Psoas muscle (tissue), 8 donors: ENCODE measurements at places on chromosomes 3 and 15. TPM values are rescaled to one million over a fixed set of nuclear protein-coding genes. Genes with fewer than 3 reads are reported as not detected.
A peak's percentile ranks its signal among the peaks of the same experiment; 100 is the strongest.

DNA sequence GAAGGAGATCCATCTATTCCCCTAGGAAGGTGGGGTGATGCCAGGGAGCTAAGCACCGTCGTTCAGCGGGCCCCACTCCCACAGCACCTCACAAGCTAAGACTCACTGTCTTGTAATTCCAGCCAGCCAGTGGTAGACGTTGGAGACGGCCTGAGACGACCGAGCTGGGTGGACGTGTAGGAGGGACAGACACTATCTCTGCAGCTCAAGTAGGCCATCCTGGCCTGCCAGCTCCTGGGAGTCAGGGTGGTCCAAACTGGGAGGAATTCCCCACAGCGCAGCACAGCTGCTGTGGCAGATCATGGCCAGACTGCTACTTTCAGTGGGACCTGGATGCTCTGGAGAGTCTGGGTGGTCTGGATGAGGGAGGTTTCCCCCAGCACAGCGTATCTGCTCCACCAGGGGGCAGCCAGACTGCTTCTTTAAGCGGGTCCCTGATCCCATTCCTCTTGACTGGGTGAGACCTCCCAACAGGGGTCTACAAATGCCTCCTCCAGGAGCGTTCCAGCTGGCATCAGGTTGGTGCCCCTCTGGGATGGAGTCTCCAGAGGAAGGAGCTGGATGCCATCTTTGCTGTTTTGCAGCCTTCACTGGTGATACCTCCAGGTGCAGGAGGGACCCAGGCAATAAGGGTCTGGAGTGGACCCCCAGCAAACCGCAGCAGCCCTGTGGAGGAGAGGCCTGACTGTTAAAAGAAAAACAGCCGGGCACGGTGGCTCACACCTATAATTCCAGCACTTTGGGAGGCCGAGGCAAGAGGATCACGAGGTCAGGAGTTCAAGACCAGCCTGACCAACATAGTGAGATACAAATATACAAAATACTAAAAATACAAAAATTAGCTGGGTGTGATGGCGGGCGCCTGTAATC is 27.6 kb downstream of the GNB5 start:
- no peak overlapping the region for H3K4me3 ChIP-seq
- no peak for DNase-seq
- no peaks in the 10 kb centered on the region for H3K27me3 ChIP-seq
- H3K4me1 ChIP-seq, result no peaks in the 10 kb centered on the region
- no peaks in the 10 kb centered on the region for H3K36me3 ChIP-seq
- no peak overlapping the region for H3K27ac ChIP-seq

DNA sequence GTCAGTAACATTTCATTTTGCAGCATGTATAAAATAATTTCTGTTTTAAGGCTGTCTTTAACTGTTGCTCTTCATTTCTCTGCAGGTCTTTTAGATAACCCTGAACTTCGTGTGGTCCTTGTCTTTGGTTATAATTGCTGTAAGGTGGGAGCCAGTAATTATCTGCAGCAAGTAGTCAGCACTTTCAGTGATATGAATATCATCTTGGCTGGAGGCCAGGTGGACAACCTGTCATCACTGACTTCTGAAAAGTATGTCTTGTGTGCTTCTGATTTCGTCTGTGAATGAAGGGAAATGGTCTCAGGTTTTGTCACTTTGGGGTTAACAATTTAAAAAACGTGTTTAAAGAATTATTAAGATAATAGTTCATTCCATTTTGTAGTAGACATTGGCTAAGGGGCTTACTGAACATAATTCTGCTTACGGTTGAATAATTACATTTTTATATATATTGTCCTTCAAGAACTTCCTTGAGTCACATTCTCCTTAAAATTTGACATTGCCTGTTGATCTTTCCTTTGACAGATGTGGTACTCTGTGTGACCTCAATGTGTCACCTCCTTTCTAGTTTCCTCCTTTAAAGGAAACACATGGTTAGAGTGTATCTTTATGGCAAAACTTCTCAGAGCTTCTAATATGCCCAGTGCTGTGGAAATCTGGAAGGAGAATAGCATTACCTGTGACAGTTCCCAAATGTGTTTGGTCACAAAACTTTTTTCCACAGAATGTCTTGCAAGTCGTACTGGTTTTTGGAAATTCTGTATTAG is 26.3 kb downstream of the FBXO22 start:
- peaks cover 14% of the 10 kb centered on the region for H3K4me1 ChIP-seq
- H3K27me3 ChIP-seq, result no peaks in the 10 kb centered on the region
- H3K36me3 ChIP-seq, result no peaks in the 10 kb centered on the region

- DNase-seq, result no peak
- no peaks in the 10 kb centered on the region for H3K27me3 ChIP-seq
- no peak overlapping the region for H3K4me3 ChIP-seq
- no peaks in the 10 kb centered on the region for H3K4me1 ChIP-seq
Observed at GRCh38 chr15:25508369-25509002, 69.7 kb upstream of the UBE3A start.

- H3K4me3 ChIP-seq, result no peak overlapping the region
- no peaks in the 10 kb centered on the region for H3K27me3 ChIP-seq
- no peak for DNase-seq
- H3K4me1 ChIP-seq, result peaks cover 88% of the 10 kb centered on the region
- H3K36me3 ChIP-seq, result peaks cover 17% of the 10 kb centered on the region
Observed at GRCh38 chr15:64695561-64695992, 79.8 kb downstream of the RBPMS2 start.

- DNase-seq, result peak; percentile 48
- H3K4me1 ChIP-seq, result peaks cover 44% of the 10 kb centered on the region
- H3K36me3 ChIP-seq, result peaks cover 4% of the 10 kb centered on the region
- no peaks in the 10 kb centered on the region for H3K27me3 ChIP-seq
- H3K27ac ChIP-seq, result no peak overlapping the region
Observed at GRCh38 chr3:126456211-126456610, 19.5 kb downstream of the ZXDC start.

DNA sequence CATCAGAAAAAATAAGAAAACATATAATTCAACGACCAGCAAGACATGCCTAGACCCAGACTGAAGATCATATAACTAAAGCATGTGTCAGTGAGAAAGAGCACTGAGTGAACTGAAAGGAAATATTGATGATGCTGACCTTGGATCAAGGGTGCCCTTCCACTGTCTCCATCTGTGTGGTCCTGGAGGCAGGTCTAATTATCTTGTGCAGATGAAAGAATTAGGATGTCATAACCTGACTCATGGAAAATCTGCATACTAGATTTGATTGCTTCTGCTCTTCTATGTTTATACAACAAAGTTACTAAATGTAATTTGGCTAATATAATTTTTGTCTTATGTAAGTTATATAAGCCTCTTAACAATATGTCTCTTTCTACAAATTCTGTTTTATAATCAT is 264.6 kb upstream of the TGFBR2 start:
- H3K27me3 ChIP-seq, result no peaks in the 10 kb centered on the region
- H3K36me3 ChIP-seq, result no peaks in the 10 kb centered on the region
- DNase-seq, result no peak
- no peak overlapping the region for H3K27ac ChIP-seq

- no peaks in the 10 kb centered on the region for H3K27me3 ChIP-seq
- no peak overlapping the region for H3K4me3 ChIP-seq
- no peaks in the 10 kb centered on the region for H3K4me1 ChIP-seq
- no peaks in the 10 kb centered on the region for H3K36me3 ChIP-seq
Observed at GRCh38 chr3:192935441-192935840, 17.8 kb upstream of the MB21D2 start.

DNA sequence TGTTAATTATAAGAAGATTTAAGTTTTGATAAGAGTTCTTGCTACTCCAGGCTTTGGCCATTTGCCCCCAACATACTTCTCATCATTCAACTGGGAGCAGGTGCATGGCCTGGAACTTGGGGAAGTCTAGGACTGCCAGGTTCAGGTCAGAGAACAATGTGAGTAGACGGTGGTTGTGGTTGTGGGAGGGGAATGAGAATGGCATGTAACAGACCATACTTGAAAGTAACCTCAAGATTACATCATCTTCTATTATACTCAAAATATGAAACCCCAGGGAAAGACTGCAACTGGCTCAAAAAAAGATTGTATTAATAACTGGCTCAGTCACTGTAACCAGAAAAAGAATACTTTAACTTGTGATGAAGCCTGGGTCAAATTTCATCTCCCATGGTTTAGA is 364.9 kb upstream of the DPPA4 start:
- H3K36me3 ChIP-seq, result no peaks in the 10 kb centered on the region
- no peaks in the 10 kb centered on the region for H3K27me3 ChIP-seq
- no peak overlapping the region for H3K27ac ChIP-seq
- no peak for DNase-seq
- H3K4me1 ChIP-seq, result no peaks in the 10 kb centered on the region

- H3K4me1 ChIP-seq, result no peaks in the 10 kb centered on the region
- H3K27me3 ChIP-seq, result no peaks in the 10 kb centered on the region
- H3K36me3 ChIP-seq, result peaks cover 89% of the 10 kb centered on the region
- DNase-seq, result no peak
Observed at GRCh38 chr3:47413751-47414150, 32.9 kb downstream of the PTPN23 start.

- H3K4me1 ChIP-seq, result no peaks in the 10 kb centered on the region
- H3K27me3 ChIP-seq, result no peaks in the 10 kb centered on the region
- H3K4me3 ChIP-seq, result no peak overlapping the region
- no peaks in the 10 kb centered on the region for H3K36me3 ChIP-seq
- no peak for DNase-seq
Observed at GRCh38 chr3:30604093-30604492, 2.3 kb upstream of the TGFBR2 start.

- H3K4me3 ChIP-seq, result no peak overlapping the region
- no peak for DNase-seq
- H3K36me3 ChIP-seq, result no peaks in the 10 kb centered on the region
- H3K27ac ChIP-seq, result no peak overlapping the region
Observed at GRCh38 chr15:88788816-88789215, 14.4 kb upstream of the ACAN start.

DNA sequence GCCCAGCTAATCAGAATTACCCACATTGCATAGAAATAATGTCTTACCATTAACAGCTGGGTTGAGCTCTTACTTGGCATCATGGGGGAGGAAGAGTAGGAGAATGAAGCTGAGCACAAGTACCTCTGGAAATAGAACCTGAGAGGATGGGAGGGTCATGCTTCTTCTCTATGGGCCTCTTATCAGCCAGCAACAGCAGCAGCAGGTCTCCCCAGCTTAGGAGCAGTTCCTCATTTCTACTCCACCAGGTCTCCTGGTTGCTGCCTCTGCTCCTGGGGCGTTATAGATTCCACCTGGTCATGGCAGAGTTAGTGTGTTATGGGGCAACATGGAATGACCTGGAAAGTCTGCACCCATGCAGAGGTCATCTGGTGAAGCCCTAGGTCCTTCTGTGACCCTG is 3.4 kb downstream of the FSD2 start:
- DNase-seq, result no peak
- H3K27me3 ChIP-seq, result no peaks in the 10 kb centered on the region
- peak overlapping the region; percentile 100 for H3K27ac ChIP-seq
- H3K36me3 ChIP-seq, result peaks cover 12% of the 10 kb centered on the region

GRCh38 chr15:92189166-92189565 is 204.5 kb upstream of the ST8SIA2 start:
- no peak overlapping the region for H3K27ac ChIP-seq
- no peaks in the 10 kb centered on the region for H3K36me3 ChIP-seq
- H3K27me3 ChIP-seq, result no peaks in the 10 kb centered on the region
- H3K4me1 ChIP-seq, result no peaks in the 10 kb centered on the region
- no peak for DNase-seq
- H3K4me3 ChIP-seq, result no peak overlapping the region

DNA sequence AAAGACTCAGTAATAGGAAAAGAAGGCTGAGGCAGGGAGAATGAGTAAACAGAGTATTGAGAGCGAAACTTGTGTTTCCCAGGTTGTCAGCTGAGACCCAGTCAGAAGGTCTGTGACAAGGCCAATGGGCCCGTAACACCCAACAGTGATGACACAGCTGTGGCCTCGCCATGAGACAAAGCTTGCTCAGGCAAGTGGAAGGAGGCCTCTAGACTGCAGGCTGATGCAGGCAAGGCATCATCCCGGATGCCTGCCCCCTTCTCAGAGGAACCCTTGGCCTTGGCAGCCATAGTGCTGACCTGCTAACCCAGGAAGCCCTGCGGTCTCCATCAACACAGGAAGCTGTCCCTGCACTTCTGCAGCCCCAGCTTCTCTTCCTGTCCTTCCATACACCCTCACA is 15.4 kb downstream of the RAB6B start:
- no peaks in the 10 kb centered on the region for H3K4me1 ChIP-seq
- H3K36me3 ChIP-seq, result no peaks in the 10 kb centered on the region
- H3K27me3 ChIP-seq, result no peaks in the 10 kb centered on the region
- H3K27ac ChIP-seq, result no peak overlapping the region

GRCh38 chr15:60798821-60799220 is 319.9 kb upstream of the ICE2 start:
- H3K27me3 ChIP-seq, result no peaks in the 10 kb centered on the region
- H3K4me3 ChIP-seq, result no peak overlapping the region
- H3K4me1 ChIP-seq, result peaks cover 19% of the 10 kb centered on the region
- no peak overlapping the region for H3K27ac ChIP-seq
- DNase-seq, result no peak

GRCh38 chr15:81784751-81785150 is 261.1 kb downstream of the MEX3B start:
- no peaks in the 10 kb centered on the region for H3K36me3 ChIP-seq
- peaks cover 6% of the 10 kb centered on the region for H3K27me3 ChIP-seq
- no peaks in the 10 kb centered on the region for H3K4me1 ChIP-seq
- H3K4me3 ChIP-seq, result no peak overlapping the region
- DNase-seq, result no peak

- no peak for DNase-seq
- no peaks in the 10 kb centered on the region for H3K36me3 ChIP-seq
- no peaks in the 10 kb centered on the region for H3K27me3 ChIP-seq
- no peaks in the 10 kb centered on the region for H3K4me1 ChIP-seq
- no peak overlapping the region for H3K27ac ChIP-seq
Observed at GRCh38 chr3:133595341-133595740, 21.9 kb downstream of the CDV3 start.

GRCh38 chr15:70113304-70113700 is 15.6 kb upstream of the TLE3 start:
- no peak overlapping the region for H3K27ac ChIP-seq
- no peaks in the 10 kb centered on the region for H3K27me3 ChIP-seq
- H3K4me1 ChIP-seq, result peaks cover 7% of the 10 kb centered on the region
- no peak overlapping the region for H3K4me3 ChIP-seq
- DNase-seq, result peak; percentile 65

GRCh38 chr3:197076415-197076814 is 46.8 kb upstream of the MELTF start:
- H3K36me3 ChIP-seq, result no peaks in the 10 kb centered on the region
- DNase-seq, result no peak
- H3K4me3 ChIP-seq, result no peak overlapping the region

DNA sequence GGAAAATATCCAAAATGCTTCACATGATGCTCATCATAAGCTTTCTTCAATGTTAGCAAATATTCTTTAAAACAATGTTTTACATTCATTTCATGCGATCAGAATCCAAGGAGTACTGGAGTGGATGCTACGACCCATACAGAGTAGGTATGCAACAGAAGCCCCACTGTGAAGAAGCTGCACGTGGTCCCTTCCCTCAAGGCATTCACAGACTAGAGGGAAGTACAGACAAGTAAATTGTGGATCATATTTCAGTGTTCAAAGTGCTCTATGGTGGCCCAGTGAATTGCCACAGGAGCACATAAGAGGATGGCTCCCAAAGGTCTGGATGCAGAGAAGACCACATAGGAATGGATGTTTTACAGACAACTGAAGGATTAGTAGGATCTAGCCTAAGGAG is 789.9 kb downstream of the IGSF11 start:
- no peak for DNase-seq
- H3K4me1 ChIP-seq, result no peaks in the 10 kb centered on the region
- no peak overlapping the region for H3K27ac ChIP-seq

GRCh38 chr3:146469150-146470017 is at the start of gene PLSCR2:
Gene PLSCR2, minus strand, starts transcription at chr3:146469561. Its CDS starts 9,657 bp downstream, at chr3:146459904.
- peak within 1 kb of the TSS; percentile 71 for H3K4me3 ChIP-seq
- H3K27me3 ChIP-seq, result no peaks in the 10 kb centered on the region
- no peaks in the 10 kb centered on the region for H3K4me1 ChIP-seq
- DNase-seq, result peak; percentile 76
- H3K27ac ChIP-seq, result no peak within 1 kb of the TSS
- H3K36me3 ChIP-seq, result no peaks in the 10 kb centered on the region

The GJD2 gene
- polyA plus RNA-seq, result not detected

The SLC22A13 gene
- polyA plus RNA-seq, result 0.29 TPM

The LTF gene
- 0.94 TPM for polyA plus RNA-seq

The ZNF385D gene
- 1.2 TPM for polyA plus RNA-seq
